ENCODE measurements at places on chromosomes 12 and 14.

DNA sequence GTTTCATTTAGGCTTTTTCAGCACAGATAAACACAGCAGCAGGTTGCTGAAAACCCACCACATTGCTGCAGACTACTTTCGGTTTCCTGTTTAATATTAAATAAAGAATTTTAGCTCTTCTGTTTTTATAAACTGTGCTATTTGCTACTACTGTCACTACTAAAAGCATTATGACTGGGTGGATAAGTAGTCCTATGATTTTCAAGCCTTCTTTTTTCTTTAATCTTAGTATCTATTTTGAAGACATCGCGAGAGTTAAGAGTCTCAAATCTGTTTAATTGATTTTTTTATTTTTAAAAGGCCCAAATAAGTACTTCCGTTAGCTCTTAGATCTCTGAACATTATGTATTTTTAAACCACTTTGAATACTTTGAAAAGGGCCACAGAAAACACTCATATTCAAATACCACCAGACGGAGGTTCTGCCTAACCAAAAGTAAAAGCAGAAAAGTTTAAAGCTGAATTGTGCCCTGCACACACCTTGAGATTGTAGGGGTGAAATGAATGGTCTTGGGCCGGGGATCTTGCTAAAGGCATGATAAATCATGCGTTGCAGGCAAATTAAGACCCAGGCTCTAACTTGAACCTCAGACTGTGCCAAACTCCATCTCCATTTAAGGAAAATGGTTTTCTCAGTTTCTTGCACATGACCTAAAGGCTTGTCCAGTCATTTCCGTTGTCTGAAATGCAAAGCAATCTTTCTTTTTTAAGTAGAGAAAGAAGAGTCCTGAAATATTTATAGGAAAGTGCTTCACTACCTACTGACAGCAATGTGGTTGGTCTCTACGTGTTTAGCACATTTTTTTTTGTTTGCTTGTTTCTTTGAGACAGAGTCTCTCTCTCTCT is 13.6 kb upstream of the FOXN3 start:
- DNase-seq, result no peak

- peak; percentile 27 for DNase-seq
These were observed 1.3 kb downstream of the BHLHE41 start for GRCh38 chr12:26123482-26123980.

GRCh38 chr12:64019654-64020053 is 175.2 kb downstream of the SRGAP1 start:
- DNase-seq, result no peak

GRCh38 chr14:68911594-68912227 is 67.4 kb downstream of the ACTN1 start:
- DNase-seq, result peak; percentile 51

GRCh38 chr12:75665216-75665615 is 153.8 kb upstream of the KRR1 start:
- no peak for DNase-seq

- no peak for DNase-seq
These were observed 19.7 kb downstream of the GDF11 start for GRCh38 chr12:55762646-55763045.

DNA sequence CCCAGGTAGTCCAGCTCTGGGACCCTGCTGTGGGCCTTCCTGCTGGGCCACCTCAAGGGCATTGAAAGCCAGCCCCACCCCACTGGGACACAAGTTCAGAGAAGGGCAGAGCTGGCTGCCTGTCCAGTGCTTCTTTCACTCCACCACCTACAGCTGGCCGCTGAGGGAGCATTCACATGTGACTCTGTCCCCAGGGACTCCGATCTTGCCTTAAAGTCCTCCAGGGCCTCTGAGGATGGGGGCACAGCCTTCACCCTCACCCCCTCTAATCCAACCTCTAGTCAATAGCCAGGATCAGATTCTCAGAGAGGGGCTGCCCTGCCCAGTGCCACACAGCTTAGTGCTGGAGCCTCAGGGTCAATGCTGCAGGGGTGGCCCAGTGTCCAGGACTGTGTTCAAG is 5.0 kb upstream of the CYP46A1 start:
- no peak for DNase-seq

DNA sequence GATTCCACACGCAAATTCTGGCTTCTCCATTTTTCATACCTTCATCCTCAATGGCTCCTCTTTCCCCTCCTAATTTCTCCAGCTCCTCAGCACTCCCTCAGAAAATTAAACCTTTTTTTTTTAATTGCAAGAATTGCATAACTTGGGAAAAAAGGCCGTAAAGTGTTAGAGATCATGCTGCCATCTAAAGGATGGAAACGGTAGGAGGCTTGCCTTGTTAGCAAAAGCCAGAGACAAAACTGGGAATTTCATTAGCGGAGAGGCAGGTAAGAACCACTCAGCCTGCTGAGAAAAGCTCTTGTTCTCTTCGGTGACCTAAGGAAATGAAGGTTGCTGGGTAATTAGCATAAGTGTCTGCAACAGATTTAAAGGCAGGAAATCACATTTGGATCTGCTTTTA is 204.3 kb downstream of the AEBP2 start:
- peak; percentile 86 for DNase-seq

DNA sequence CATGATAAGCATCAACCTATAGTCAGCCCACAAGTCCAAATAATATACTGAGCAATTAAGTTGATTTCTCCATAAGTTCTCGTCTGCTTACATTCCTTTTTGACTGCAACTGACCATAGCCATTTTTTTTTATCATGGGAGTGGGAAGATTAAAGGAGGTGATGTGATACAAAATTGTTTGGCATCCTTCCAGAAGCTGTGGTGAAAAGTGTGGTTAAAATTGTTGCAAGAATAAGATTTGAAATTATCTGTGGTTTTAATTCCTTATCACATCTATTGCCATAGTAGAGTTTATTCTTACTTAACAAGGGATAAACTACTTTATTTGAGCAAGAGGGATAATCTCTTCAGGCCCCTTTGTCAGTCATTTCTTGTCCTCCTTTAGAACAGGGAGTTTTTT is 50.7 kb downstream of the LIN52 start:
- DNase-seq, result no peak

DNA sequence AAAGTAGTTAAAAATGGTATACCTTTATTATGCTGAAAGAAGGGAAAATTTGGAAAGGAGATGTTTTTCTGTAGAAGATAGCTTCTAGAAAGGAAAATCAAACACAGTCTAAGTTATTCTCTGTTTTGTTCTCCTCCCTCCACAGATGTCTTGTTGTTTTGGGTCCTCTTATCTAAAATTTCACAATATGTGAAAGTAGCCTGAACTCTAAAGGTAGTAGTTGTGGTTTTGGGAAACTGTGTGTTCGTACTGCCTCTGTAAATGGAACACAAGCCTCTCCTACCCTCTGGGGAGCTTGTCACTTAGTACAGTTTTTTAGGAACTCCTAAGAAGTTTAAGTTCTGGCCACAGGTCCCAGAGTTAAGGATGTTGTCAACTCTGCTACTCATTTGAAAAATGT is 112.6 kb downstream of the CRADD start:
- no peak for DNase-seq

GRCh38 chr12:92469837-92470236 is 233.0 kb upstream of the PLEKHG7 start:
- no peak for DNase-seq

DNA sequence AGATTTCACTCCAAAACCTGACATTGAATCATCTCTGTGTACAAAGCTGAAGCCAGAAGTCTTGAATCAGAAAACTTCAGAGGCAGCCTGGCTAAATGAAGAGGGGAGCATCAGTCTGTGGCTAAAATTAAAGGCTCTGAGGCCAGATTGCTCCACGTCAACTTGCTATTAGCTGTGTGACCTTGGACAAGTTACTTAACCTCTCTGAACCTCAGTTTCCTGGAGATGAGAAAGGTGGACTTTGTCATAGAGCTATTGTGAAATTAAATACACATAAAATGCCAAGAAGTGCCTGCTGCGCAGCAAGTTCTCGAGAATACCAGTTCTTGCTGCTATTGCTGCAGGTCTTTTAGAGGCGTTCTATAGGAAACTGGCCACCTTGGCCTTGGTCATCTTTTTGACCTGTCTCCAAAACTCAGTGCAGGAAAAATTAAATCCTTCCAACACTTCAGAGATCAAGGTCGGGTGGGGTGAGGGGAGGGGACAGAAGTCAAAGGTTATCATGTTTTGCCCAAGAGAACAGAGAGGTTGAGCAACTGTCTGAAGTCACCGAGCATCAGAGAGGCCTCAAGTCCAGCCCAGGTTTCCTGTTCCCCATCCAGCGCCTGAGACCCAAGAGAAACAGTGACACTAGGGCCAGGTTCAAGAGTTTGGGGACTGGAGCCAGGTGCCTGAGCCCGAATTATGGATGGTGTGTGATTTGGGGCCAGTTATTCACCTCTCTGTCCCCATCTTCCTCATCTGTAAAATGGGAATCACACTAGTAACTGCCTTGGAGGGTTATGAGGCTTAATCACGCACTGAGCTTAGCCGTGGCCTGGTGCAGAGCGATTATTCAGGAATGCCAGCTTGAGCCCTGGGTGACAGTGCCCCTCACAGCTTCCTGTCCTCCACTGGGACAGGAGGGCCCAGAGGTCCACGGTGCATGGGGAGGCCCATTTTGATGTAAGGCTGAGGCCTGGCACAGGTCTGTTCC is 1.1 kb downstream of the SERPINA1 start:
- no peak for DNase-seq

- DNase-seq, result no peak
These were observed 11.8 kb upstream of the HHIPL1 start for GRCh38 chr14:99633141-99633540.

GRCh38 chr14:99670361-99671234 is 13.5 kb upstream of the CYP46A1 start:
- no peak for DNase-seq

- DNase-seq, result no peak
These were observed 9.1 kb downstream of the B4GALNT3 start for GRCh38 chr12:468671-469389.

DNA sequence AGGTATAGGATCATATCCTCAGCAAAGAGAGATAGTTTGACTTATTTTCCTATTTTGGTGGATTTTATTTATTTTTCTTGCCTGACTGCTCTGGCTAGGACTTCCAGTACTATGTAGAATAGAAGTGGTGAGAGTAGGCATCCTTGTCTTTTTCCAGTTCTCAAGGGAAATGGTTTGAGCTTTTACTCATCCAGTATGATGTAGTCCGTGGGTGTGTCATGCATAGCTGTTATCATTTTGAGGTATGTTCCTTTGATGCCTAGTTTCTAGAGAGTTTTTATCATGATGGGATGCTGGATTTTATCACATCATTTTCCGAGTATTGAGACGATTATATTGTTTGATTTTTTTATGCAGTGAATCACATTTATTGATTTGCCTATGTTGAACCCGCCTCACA is 97.2 kb downstream of the MGAT4C start:
- DNase-seq, result no peak

DNA sequence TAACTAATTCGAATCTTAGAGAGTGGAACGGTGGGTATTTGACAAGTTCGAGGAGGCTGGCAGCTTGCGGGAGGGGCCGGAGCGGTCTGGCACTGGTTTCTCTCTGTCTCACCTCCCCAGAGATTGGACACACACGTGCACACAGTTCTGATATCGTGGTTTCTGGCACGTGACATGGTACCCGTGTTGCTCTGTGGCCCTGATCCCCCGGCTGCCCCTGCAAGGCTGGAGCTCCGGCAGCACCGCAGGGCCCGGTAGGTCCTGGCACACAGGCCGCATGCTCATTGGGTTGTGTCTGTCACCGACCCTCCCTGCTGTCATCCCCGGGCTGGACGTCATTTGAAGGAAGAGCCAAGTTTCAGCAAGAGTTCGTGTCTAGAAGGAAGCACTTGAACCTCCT is 82.7 kb downstream of the PPP2R5C start:
- no peak for DNase-seq

- no peak for DNase-seq
These were observed 6.3 kb downstream of the DCN start for GRCh38 chr12:91176358-91176757.

DNA sequence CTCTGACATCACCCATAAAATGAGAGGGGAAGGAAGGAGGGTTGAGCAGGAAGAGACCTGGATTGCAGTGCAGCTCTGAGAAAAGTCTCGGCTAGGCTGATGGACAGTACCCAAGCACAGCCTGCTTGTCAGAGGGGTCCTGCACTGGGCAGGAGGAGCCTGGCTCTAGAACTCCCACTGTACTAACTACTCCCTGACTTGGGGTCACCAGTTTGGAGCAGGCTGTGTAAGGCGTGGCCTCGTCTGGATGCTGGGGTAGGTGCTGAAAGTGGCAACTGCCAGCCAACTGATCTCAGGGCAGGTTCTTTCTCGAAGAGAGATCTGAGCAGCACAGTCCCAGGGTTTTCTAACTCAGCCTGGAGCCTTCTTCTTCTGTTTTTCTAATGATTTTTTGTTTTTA is 176.3 kb downstream of the ATP23 start:
- DNase-seq, result no peak

- no peak for DNase-seq
These were observed 74.0 kb upstream of the EIF5 start for GRCh38 chr14:103259801-103260628.

DNA sequence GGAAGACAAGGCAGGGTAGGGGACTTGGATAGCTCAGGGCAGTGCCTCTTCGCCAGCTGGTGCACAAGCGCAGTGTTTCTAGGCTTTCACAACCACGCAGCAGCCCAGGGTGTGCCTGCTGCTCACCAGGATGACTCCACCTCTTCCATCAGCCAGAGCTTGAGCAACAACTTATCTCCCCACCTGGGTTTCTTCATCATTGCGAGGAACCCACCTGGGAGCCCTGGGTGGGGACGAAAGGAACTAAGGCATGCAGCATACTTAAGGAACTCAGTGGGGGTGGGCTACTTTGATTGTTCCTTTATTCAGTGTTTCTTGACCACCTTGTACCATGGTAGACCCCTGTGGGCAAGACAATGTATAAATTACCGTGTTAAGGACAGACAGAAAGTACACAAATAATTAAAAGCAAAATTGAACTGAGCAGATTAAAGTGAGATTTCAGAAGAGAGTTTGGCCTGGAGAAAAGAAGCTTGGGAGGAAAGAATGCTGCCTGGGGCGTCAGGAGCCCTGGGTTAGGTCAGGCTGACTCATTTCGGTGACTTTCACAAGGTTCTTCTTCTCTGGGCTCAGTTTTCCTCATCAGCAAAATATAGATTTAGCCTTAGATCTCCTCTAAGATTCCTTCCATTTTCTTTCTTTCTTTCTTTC is 22.9 kb downstream of the KRT18 start:
- DNase-seq, result no peak

GRCh38 chr12:62301799-62302133 is 41.6 kb downstream of the USP15 start:
- no peak for DNase-seq

- peak; percentile 68 for DNase-seq
These were observed 181.1 kb upstream of the STXBP6 start for GRCh38 chr14:25231004-25231403.

GRCh38 chr12:112168561-112168971 is 43.2 kb downstream of the TRAFD1 start:
- no peak for DNase-seq

DNA sequence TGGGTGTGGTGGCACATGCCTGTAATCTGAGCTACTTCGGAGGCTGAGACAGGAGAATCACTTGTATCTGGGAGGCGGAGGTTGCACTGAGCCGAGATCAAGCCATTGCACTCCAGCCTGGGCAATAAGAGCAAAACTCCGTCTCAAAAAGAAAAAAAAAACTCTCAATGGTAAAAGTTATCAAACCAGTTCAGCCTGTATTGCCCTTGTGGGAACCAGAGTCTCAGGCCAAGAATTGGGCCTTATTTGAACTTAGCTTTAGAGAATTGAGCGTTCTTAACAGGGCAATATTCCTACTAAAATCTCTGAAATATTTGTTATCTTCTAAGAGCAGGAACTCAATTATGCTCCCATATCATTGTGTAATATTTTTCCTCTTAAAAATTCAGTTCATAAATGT is 7.7 kb upstream of the MDM2 start:
- DNase-seq, result no peak
